ENCODE measurements at places on chromosomes 12 and 14.

DNA sequence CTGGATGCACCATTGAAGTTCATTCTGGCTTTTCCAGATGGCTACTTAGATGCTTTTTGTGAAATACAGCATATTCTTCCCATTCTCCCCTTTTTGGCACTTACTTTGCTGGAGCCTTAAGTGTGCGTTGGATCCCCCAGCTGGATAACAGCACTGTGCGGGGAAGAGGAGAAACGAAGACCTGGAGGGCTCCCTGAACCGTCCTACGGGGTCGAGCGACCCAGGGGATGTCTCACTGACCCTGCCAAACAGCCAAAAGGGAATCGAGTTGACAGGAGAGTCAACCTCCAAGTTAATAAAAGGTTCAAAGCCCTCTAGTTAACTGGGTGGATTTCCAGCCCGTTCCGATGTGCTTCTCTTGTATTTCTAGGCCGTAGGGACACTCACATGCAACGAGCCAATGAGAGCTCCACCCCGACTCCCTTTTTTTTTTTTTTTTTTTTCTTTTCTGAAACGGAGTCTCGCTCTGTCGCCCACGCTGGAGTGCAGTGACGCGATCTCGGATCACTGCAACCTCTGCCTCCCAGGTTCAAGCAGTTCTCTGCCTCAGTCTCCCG lies 1.0 kb upstream of the CAMKK2 start:
- DNase-seq: peak; percentile 53

- peak; percentile 36 for DNase-seq
These were observed 78.7 kb downstream of the NEDD1 start for GRCh38 chr12:96985515-96986362.

DNA sequence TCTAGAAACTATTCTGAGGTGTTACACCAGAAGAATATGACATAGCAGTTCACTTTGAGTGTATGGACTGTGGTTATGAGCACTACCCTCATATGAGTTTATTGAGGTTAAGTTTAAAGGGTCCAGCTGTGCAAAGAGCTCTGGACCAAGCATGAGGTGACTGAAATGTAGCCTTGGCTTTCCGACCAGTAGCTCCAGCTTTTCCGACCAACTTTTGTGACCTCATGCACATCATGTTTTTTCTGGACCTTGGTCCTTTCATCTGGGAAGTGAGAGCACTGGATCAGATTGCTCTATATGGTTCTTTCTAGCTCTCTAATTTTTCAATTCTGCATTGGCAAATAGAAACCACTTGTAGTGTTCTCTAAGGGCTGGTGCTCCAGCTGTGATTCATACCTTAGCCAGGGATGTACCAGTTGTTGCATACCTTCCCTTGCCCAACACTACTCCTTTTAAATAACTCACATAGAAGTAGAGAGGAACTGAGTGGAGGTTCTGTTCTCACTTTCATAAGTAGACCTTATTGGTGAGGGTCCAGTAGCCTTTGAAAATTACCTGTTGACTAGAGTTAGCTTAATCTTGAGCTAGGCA lies 16.6 kb downstream of the IGF1 start:
- no peak for DNase-seq

GRCh38 chr12:132560364-132560613 lies 50.1 kb downstream of the LRCOL1 start:
- DNase-seq: no peak

DNA sequence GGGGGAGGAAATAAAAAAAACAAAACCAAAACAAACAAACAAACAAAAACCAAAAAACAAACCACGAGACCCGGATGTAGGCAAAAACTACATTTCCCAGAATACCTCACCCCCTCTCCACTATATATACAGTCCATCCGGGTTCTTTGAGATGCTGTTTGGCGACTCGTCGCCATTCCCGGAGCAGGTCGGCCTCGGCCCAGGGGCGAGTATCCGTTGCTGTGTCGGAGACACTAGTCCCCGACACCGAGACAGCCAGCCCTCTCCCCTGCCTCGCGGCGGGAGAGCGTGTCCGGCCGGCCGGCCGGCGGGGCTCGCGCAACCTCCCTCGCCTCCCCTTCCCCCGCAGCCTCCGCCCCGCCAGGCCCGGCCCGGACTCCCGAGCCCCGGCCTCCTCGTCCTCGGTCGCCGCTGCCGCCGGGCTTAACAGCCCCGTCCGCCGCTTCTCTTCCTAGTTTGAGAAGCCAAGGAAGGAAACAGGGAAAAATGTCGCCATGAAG lies at the start of gene RNF10:
Gene RNF10, plus strand, starts transcription at position 154 of the 500 bp plus-strand sequence. CDS start 456 bp downstream, outside the sequence.
- DNase-seq: peak; percentile 80

- peak; percentile 79 for DNase-seq
These were observed 202.8 kb upstream of the PELI2 start for GRCh38 chr14:55915456-55915855.

DNA sequence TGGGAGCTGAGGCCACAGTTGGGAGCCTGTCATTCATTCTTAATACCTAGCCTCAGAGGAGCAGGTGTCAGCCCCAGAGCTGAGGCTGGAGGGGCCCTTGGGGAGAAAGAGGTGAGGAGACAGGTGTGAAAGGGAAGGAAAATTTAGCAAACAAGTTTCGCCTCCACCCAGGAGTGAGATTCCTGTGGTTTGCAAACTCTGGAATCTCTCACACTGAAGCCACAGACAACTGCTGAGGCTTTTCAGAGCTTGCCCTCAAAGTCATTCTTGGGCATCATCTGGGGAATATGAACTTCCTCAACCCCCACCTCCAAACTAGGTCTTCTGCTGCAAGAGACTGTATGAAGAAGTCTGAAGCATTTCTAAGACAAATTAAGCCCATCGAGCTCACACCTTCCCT lies 589.5 kb upstream of the TBX3 start:
- DNase-seq: no peak

DNA sequence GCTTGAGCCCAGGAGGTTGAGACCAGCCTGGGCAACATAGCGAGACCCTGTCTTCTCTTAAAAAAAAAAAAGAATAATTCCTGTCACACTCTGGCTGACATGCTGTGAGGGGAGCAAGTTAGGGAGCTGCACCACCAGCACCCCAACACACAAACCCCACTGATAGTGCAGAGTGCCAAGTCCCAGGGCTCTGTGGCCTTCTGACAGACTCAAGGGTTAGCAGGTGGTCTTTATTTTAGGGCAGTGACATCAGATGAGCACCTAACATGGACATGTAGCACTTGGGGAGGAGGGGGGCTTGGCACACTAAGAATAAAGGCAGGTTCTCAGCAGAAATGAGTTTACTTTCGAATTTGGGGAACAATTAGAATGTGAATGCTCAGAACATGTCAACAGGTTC lies 6.8 kb downstream of the USP5 start:
- DNase-seq: no peak

- no peak for DNase-seq
These were observed 161.2 kb downstream of the METTL25 start for GRCh38 chr12:82519510-82519909.

- DNase-seq: no peak
These were observed 63.0 kb downstream of the NCOR2 start for GRCh38 chr12:124504273-124505000.

GRCh38 chr12:26971963-26972362 lies 33.7 kb downstream of the FGFR1OP2 start:
- DNase-seq: no peak

GRCh38 chr14:92154283-92154942 lies 32.6 kb downstream of the CPSF2 start:
- no peak for DNase-seq

- DNase-seq: no peak
These were observed 8.6 kb downstream of the ARHGEF40 start for GRCh38 chr14:21078726-21079125.

DNA sequence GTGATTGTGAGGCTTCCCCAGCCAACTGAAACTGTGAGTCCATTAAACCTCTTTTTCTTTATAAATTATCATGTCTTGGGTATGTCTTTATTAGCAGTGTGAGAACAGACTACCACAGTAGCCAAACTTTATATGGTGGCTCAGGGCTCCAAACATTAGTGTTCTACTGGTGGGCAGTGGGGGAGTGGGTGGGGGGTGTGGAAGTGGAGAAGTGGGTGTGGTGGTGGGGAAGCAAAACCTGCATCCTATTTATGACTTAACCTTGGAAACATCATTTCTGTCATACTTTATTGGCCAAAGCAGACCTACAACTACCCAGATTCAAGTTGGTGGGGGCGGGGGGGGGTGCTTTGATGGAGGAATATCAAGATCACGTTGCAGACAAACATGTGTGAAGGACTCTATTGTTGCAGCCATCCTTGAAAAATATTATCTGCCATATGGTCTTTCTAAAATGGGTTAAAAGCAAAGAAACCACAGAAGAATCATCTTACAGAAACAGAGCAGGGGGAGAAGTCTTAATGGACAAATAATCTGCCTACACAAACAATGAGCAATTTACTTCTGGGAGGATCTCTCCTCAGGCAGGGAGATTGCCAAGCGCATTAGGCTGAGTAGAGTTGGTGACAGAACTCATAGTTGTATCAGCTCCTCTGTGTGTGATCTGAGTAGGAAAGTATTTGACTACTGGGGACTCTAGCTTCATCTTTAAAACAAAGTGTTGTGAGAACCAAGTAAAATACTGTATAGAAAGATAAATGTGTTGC lies 1.4 kb upstream of the PWP1 start:
- DNase-seq: no peak

GRCh38 chr12:11762723-11763326 lies 113.4 kb downstream of the ETV6 start:
- DNase-seq: peak; percentile 52

GRCh38 chr12:79776111-79776510 lies 85.3 kb upstream of the PAWR start:
- DNase-seq: no peak

- no peak for DNase-seq
These were observed 176.8 kb downstream of the KIF26A start for GRCh38 chr14:104315169-104315568.

DNA sequence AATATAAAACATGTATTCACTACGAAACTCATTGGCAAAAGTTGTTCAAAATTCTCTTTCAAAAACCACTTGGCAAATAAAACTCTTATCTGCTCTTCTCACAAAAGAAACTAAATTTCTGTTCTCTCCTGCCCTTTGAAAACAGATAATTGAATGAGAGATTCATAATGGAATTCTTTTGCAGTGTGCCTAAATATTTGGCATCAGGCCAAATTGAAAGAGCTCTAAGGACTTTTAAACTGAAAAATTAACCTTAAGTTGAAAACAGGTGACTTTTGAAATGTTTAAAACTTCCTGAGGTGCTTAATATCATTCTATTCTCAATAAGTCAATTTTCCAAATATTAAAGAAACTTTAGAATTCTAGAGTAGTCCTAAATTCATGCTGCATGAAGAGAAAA lies 136.4 kb downstream of the FSCB start:
- no peak for DNase-seq

GRCh38 chr14:38578278-38578681 lies 322.4 kb upstream of the CLEC14A start:
- no peak for DNase-seq

DNA sequence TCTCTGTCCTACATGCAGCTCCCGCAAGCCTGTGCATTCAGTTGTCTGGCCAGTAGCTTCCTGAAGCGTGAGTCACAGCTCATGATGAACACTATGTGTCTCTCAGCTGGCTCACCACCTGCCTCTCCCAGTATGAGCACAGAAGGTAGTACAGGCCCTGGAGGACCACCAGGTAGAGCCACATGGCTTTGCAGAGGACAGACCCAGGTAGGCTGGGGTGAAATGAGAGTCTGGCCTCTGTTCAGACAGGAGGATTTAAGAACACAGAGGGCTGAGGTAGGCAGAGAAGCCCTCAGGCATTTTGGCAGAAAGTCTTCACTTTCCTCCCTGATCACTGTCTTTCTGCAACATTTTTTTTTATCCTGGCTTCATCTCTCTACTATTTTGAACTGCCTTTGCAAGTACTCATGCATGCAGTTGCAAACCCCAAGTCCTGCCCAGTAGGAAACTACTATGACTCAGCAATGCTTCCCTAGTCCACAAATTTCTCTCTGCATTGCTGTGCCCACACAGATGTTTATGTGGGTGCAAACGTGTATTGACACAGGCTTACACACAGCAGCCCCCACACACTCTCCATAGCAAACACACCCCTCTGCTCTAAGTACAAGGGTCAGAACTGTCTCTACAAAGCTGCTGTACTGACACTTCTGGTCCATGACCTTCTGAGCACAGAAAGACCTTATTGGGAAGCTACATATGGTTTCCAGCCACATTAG lies 7.2 kb upstream of the SDR9C7 start:
- no peak for DNase-seq

- DNase-seq: peak; percentile 17
These were observed 642 bp downstream of the SLC38A2 start for GRCh38 chr12:46371718-46372543.

GRCh38 chr12:78271546-78271945 lies 440.9 kb downstream of the NAV3 start:
- no peak for DNase-seq

GRCh38 chr14:68000511-68000910 lies 180.9 kb downstream of the RAD51B start:
- DNase-seq: no peak

DNA sequence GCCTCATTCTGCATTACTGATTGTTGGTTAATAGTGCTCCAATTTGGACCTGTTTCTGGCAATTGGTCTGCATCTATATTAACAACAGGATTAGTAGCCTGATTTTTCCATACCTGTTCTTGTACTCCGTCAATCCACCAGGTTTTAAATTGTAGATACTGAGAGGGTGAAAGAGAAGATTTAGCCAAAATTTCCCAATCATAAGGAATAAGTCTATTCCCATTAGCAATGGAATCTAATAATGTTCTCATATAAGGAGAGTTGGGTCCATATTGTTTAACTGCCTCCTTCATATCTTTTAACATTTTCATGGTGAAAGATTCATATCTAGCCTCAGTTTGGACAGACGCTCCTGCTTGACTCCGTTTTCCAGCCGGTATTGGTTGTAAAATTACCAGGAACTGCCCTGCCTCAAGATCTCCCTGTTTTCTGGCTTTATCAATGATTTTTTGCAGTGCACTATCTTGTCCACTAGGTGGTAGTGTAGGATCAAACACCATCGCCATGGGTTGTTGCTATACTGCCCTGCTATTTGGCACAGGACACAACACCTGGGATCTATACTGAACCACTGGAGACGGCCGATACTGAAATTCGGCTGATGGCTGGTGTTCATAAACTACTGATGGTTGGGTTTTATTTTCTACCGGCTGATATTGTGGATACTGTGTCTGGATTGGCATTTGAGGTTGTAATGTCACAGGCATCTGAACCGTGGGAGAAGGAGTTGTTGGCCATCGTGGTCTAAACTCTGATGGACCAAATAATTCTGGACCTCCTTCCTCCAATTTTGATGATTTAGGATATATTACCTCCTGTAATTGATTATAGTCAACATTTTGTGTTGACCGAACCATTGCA lies 25.2 kb downstream of the DHRS4L2 start:
- peak; percentile 35 for DNase-seq

GRCh38 chr14:104443391-104444158 lies 136.0 kb upstream of the C14orf180 start:
- DNase-seq: no peak

GRCh38 chr12:46523863-46524770 lies 151.5 kb upstream of the SLC38A2 start:
- no peak for DNase-seq

GRCh38 chr12:92078167-92079053 lies 67.2 kb downstream of the BTG1 start:
- DNase-seq: no peak

GRCh38 chr12:12720052-12720451 lies 2.9 kb downstream of the CDKN1B start:
- DNase-seq: no peak
